ENCODE measurements at places on chromosomes 6 and 20. TPM values are rescaled to one million over a fixed set of nuclear protein-coding genes. Genes with fewer than 3 reads are reported as not detected.

- H3K4me1 ChIP-seq: no peaks in the 10 kb centered on the region
- H3K27me3 ChIP-seq: no peaks in the 10 kb centered on the region
- H3K27ac ChIP-seq: no peak overlapping the region
- no peak for DNase-seq
- peaks cover 24% of the 10 kb centered on the region for H3K36me3 ChIP-seq
Observed at GRCh38 chr6:47288267-47289090, 21.2 kb downstream of the TNFRSF21 start.

SLC22A3 gene
- 23.3 TPM for total RNA-seq

- H3K4me3 ChIP-seq: no peak overlapping the region
- no peaks in the 10 kb centered on the region for H3K36me3 ChIP-seq
- DNase-seq: no peak
- peaks cover 8% of the 10 kb centered on the region for H3K4me1 ChIP-seq
- no peaks in the 10 kb centered on the region for H3K27me3 ChIP-seq
Observed at GRCh38 chr6:11920566-11920965, 91.5 kb upstream of the HIVEP1 start.

OGFR gene
- 50.7 TPM for total RNA-seq

- H3K27ac ChIP-seq: no peak overlapping the region
- DNase-seq: no peak
- no peak overlapping the region for H3K4me3 ChIP-seq
- no peaks in the 10 kb centered on the region for H3K36me3 ChIP-seq
Observed at GRCh38 chr6:161575523-161576254, 301.8 kb upstream of the AGPAT4 start.

OR2H2 gene
- total RNA-seq: not detected

DNA sequence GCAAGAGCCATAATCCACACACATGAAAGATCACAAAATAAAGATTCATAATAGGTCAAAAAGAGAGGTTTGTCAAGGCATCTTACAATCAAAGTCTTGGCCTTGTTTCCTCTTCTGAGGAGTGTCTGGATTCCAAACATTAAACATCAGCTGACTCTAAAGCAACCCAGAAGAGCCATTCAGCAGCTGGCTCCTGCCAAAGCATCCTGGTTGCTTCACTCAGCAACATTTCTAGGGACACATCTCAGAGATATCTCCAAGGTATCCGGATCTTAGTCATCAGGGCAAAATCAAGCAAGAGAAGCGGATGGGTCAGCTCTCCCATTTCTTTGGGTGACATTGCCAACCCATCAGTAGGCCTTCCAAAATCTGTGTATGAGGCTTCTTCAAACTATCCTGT lies 139.6 kb downstream of the KIF6 start:
- no peak for DNase-seq
- H3K4me1 ChIP-seq: no peaks in the 10 kb centered on the region
- H3K4me3 ChIP-seq: no peak overlapping the region
- no peak overlapping the region for H3K27ac ChIP-seq
- H3K27me3 ChIP-seq: no peaks in the 10 kb centered on the region
- H3K36me3 ChIP-seq: no peaks in the 10 kb centered on the region

EPPIN gene
- total RNA-seq: not detected
